SJSA1 (cell line): ENCODE measurements at places on chromosomes 1 and 21.

GRCh38 chr1:212970085-212970484 is 19.7 kb downstream of the VASH2 start:
- no peak for DNase-seq

DNA sequence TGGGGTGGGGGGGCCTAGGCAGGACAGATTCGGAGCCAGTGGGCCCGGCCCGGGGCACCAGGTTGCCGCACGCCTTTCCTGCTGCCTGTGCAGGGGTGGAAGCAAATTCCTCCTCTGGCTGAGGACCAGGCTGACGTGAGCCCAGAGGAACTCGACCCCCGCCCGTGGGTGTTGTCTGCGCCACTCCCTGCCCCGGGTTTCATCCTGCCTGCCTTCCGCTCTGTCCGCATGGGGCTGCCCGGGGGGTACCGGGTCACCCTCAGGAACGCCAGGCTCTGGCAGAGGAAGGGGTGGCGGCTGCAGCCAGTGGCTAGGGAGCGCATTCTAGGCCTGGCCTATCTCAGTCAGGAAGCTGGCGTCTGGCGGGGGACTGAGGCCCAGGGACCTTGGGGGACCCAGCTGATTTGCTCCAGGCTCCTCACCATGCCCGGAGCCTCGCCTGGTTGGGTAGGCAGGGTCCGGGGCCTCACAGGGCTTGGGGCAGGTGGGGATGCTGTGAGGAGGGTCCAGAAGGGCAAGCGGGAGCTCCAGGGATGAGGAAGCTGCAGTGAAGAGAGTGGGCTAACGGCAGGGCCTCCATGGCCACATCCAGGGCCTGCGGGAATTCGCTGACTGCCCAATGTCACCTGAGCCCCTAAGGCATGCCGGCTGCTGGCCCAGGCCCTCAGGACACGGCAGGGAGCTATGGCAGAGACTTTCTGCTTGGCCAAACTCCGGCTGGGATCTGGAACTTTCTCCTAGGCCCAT is 2.4 kb upstream of the IBA57 start:
- DNase-seq = no peak

DNA sequence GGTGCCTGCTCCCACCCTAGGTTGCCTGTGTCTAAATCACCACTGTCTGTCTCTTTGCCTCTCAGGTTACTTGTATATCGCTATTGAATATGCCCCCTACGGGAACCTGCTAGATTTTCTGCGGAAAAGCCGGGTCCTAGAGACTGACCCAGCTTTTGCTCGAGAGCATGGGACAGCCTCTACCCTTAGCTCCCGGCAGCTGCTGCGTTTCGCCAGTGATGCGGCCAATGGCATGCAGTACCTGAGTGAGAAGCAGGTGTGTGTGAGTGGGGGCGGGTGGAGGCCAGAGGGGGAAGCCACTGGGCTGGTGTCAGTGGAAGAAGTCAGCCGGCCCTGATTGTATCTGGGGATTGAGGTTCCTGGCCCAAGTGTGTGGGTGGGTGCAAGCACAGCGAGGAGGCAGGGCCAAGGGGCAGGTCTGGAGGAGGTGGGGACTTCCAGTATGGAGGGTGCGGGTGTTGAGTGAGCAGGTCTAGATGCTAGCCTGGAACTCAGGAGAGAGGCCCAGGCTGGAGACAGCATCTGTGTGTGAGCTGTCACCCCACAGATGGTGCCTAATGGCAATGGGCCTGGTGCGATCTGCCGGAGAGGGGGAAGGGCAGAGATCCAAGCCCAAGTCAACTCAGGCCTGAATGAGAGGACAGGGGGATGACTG is 17.2 kb downstream of the TIE1 start:
- no peak for DNase-seq

- no peak for DNase-seq
Measured at GRCh38 chr1:14546416-14546815, 52.1 kb upstream of the KAZN start.

DNA sequence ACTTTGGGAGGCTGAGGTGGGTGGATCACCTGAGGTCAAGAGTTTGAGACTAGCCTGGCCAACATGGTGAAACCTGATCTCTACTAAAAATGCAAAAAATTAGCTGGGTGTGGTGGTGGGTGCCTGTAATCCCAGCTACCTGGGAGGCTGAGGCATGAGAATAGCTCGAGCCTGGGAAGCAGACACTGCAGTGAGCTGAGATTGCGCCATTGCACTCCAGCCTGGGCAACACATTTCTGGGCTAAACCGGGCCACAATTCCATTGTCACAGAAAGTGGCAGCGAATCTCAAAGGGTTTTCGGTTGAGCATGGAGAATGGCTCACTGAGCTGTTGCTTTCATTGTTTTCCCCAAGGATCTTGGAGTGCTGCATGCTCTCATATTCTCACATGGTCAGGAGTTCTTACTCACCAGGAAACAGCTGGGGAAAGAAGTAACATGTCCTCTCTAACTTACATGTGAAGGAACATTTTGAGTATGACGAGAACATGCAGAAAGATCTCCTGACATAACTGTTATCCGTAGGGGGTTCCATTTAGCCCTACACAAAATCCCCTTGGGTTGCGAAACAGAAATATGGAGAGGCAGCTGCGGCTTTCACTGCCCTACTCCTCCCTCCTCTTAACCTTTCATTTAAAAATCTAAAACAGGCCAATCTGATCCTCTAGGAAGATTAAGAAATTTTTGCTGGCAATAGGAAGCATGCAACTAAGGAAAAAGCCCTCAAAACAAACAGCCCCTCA is 341.1 kb downstream of the PCP4 start:
- no peak for DNase-seq

- no peak for DNase-seq
Measured at GRCh38 chr1:2376931-2377672, 14.3 kb downstream of the MORN1 start.

GRCh38 chr1:91925644-91926435 is 23.4 kb upstream of the BRDT start:
- no peak for DNase-seq

- no peak for DNase-seq
Measured at GRCh38 chr1:53536606-53537005, 77.4 kb downstream of the DMRTB1 start.

DNA sequence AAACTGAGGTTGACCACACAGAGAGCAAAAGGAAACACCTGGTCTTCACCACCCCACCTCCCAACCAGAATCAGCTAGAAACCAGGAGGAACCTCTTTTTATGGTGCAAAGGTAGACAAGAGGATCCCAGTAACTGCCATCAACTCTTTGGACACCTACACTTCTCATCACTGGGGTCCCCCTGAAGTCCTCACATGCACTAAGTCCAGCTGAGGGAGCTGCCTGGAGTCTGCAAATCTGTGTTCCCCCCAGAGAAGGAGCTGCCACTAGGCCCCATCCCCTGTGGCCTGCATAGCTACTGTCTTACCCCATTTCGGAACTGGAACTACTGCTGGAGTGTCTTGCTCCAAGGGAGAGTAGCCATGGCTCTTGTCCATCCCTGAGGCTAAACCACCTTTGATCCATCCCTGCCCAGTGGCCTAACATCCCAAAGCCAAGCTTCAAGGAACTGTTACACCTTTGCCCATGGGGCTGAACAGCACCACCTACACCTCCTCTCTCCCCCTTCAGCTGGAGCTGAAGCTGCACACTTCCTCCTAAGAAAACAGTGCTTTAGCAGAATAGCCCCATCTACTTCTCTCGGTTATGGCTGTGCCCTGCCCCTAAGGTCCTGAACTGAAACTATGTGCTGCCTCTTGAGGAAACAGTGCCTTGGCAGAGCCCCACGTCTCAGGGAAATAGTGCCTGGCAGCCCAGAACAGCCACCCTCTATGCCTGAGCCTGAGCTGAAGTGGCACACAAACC is 85.4 kb upstream of the CD53 start:
- no peak for DNase-seq

DNA sequence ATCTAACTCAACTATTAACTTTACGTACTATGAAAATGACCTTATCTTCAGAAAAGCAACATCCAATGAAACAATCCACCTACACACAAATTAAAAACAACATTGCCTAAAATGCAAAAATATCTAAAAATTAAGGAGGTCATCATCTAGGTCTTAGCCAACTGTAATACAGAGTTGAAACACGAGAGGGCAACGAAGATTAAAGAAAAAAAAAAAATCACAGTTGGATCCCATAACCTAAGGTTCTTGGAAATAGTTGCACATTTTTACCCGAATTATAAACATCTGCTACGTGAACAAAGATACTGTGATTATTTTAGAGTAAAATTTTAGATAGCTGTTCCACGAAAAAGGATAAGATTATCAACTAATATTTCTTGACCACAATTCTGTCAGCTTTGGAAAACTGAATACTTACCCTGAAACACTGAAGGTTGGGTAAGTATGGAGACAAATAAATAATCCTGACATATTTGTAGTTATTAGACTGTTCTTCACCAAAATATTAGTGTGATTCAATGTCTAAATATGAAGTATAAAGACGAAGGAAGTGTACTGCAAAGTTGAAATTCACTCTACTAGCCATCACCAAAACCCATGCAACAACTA is 88.0 kb upstream of the AK4 start:
- no peak for DNase-seq

DNA sequence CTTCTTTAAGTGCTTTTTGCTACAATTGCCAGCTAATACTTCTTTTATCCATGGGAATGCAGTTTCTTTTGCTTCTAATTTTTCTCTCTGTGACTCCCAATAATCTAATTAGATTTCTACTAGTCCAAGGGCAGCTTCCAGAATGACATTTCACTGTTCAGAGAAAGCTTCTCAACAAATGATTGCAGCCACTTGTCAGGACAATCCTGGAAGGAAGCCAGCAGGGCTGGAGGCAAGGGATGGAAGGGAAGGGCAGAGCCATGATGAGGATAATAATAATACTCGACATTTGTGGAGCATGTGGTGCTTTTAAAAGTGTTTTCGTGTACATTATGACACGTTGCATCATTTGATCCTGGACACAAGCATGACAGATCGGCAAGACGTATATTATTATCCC is 19.4 kb downstream of the F11R start:
- DNase-seq = no peak

GRCh38 chr1:236142253-236143103 is at the start of gene GPR137B:
GPR137B (plus strand) TSS chr1:236142539; CDS start chr1:236142623, 84 bp downstream.
- no peak for DNase-seq

DNA sequence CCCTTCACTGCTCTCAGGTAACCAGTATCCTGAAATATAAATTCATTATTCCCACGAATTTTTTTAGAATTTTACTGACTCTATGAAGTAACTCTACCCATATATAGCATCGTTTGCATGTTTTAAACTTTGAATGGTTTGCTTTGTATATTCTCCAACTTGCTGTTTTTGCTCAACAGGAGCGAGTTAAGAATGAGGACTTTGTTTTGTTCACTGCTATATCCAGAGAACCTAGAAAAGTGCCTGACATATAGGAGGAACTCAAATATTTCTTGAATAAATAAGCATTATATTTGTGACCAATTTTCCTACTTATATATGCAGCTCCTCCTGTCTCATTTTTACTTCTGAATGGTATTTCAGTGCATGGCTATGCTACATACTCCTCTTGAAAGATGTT is 43.4 kb downstream of the NUF2 start:
- DNase-seq = no peak

- DNase-seq = no peak
Measured at GRCh38 chr1:2985067-2985561, 36.2 kb upstream of the ACTRT2 start.

GRCh38 chr1:34361781-34362357 is 185.2 kb downstream of the C1orf94 start:
- no peak for DNase-seq

- no peak for DNase-seq
Measured at GRCh38 chr1:210689826-210690225, 361.1 kb downstream of the HHAT start.

DNA sequence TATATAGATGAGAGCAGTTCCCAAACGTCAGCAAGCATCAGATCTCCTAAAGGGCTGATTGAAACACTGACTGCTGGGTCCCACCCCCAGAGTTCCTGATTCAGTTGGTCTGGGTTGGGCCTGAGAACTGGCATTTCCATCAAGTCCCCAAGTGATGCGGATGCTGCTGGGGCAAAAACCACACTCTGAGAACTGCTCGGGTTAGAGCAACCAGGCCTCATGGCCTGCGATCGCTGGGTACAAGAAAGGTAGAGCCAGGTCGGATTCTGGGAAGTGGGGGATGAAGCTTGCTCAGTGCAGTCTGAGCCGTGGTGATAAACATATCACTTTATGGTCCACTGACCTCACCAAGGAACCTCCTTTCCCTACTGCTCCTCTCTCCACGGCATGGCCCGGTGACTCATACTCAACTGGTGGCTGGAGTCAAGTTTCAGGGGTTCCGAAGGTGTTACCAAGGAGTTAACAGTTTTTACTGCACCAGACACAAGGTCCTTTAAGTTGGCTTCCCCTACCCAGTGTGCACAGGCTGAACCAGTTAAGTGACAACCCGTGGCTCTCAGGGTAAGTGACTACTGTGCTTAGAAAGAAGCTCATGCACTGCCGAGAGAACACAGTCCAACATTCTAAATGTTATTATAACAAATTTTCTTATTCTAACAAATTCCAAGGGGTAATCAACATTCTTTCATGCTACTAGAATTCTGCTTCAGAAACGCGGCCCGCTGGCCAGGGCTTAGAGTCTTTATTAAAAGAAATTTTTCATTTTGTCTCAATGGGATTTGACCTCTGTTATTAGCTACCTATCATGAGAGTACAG is 153.5 kb downstream of the TGFBR3 start:
- DNase-seq = peak; percentile 77

- DNase-seq = peak; percentile 99
Measured at GRCh38 chr1:19009882-19010321, 53.4 kb upstream of the IFFO2 start.

GRCh38 chr21:31103571-31104265 is 65.4 kb upstream of the KRTAP19-8 start:
- no peak for DNase-seq

DNA sequence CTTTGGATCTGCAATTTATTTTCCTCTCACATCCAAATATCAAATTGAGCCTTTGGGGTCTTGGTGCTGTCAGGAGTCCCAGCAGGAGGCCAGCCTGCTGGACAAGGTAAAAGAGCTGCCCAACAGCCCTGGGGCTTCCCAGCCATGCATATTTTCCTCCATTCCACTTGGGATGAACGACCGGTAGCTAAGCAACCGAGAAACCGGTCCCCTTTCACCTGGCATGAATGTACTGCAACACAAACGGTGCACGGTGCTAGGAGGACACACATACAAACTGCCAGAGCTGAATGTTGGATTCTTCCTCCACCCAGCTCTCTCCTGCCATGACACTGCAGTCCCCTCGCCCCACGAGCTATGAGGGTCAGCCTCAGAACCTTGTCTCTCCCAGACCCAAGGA is 42.7 kb downstream of the BCAR3 start:
- no peak for DNase-seq

DNA sequence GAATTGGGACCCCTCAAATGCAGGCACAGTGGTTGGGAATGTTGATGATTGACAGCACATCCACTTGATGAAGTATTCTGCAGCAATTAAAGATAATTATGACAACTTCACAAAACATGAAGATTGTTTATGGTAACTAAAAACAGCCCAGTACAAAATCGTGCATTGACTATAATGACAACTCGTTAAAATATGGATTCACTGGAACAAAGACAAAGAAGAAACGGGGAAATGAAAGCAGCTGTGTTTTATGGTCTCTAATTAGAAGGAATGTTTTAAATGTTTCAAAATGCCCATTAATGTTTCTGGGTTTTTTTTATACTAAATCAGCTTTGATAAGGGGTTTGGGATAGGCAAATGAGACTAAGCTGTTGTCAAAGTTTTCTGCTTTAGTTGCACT is 36.1 kb downstream of the NIPAL3 start:
- no peak for DNase-seq

- no peak for DNase-seq
Measured at GRCh38 chr1:157030728-157031127, 14.8 kb downstream of the ARHGEF11 start.
